ENCODE measurements at places on chromosomes 1 and 21.

DNA sequence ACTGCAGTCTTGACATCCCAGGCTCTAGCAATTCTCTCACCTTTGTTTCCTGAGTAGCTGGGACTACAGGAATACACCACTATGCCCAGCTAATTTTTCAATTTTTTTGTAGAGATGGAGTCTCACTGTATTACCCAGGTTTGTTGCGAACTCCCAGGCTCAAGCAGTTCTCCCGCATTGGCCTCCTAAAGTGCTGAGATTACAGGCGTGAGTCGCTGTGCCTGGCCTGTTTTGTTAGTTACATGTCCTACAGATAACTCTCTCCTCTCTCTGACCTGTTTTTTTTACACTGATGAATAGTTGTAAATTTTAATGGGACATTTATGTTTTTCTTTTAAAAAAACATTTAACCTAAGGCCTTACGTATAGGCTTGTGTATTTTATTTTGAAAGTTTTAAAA, 19.8 kb downstream of the PTBP2 start:
- DNase-seq = no peak

DNA sequence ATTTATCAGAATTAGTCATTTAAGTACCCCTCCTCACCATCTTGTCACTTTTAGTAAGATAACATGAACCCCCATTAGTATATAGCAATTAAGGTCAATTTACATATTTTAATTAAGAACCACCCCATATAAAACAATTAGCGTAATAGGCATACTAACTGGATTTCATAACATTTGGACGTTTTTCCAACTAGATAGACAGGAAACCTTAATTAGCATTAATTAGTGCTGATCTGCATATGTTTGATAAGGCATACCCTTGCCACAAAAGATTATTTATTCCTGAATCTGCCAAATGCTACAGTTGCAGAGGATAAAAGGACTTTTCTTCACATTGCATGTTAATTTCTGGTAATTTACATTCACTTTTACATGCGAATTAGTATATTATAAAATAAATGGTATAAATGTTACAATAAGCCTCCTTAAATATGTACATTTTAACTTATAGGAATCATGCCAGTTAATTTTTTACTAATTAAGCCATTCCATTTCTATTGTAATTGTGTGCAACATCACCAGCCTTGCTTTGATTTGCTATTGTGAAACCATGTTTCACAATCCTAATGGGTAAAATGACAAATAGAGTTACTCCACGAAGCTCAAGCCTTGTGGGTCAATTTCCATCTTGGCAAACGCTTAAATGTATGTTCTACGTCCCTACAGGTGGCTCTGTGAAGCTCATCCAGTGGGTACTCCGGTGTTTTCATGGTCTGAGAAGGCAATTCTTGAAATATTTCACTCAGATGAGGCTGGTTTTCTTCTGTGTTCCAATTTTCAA, 469.6 kb downstream of the DPYD start:
- no peak for DNase-seq

DNA sequence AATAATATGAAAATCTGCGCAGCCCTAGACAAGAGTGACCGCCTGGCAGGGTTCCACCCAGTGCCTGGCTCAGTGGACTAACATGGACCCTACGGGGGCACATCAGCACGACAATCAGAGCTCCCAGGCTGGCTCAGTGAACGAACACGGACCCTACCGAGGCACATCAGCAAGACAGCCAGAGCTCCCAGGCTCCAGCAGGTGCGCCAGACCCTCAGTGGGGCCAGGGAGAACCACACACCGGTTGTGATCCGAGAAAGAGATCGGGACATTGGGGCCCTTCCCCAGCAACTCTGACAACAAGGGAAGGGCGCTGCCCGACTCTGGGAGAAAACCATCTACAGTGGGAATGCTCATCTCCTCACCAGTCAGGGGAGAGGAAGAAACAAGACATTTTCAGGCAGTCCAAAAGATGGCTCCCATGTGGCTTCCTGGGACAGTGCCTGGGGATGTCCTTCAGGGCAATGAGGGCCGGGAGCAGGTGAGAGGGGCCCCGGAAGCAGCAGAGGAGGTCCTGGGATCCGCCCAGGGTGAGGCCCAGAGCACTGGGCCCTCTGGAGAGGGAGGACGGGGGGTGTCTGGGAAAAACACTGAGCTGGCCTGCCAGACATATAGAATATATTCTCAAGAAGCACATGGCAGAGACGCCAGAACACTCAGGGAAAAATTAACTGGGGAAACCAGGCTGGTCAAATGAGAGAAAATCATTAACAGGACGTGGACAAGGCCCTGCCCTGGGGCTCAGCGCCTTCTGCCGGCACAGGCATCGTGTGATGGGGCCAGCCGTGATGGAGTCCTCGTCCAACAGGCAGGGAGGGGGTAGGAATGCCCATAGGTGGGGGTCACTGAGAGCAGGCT, 4.8 kb downstream of the ARHGEF16 start:
- no peak for DNase-seq

DNA sequence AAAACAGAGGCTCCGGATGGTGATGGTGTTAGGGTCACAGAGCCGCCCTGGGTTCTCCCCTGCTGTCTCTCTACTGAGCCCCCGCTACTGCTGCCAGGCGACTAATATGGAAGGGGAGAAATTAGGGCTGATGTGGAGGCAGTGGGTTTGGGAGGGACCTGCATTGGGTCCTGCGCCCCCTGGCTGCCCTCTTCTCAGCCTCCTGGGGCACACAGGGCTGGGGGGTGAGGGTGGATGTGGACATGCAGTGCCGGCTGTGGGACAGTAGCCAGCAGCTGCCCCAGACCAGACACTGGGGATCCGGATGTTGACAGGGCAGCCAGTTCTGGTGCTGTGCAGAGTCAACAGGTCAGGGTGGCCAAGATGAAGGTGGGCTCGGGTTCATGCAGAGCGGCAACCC, 1.5 kb upstream of the CLCNKB start:
- no peak for DNase-seq

DNA sequence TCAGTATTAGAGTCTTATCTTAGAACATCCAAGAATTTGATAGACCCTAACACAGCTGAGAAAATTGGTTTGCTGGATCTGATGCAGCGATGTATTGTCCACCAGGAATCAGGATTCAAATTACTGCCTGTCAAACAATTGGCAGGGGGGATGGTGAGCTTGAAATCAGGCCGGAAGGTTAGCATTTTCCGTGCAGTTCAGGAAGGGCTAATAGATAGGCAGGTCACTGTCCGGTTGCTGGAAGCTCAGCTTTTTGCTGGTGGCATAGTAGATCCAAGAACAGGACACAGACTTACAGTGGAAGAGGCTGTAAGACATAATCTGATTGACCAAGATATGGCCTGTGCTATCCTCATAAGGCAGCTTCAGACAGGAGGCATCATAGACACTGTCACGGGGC, 127.2 kb downstream of the MACF1 start:
- DNase-seq = no peak

GRCh38 chr1:229895605-229896004, 171.4 kb upstream of the GALNT2 start:
- DNase-seq = no peak

DNA sequence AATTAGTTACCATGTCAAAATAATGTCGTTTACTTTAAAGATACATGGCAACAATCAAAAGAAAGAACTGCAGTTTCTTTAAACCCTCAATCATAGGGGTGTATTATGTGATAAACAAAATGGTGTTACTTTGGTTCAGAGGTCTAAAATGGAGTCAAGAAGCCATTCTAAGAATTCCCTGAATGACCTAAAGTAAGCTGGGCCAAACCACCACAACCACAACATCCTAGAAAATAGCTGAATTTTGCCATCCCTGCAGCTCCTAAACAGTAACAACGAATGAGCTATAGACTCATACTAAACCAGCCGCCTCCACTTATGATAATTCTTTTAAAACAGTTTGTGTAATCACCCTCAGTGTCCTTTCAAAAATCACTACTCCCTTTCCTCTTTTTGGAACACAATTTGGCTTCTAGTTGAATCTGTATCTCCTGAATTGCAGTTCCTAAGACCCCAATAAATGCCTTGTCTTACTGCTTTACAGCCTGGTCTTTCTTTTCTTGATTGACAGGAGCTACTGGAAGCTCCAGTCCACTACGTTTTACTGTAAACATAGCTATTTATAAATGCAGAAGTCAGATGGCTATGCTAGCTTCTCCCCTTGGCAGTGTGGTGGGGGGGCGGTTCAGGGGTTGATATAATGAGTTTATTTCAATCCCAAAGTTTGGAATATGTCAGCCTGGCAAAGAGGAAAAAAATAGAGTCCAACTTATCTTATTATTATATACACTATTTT, 84.3 kb downstream of the PLPPR4 start:
- no peak for DNase-seq

DNA sequence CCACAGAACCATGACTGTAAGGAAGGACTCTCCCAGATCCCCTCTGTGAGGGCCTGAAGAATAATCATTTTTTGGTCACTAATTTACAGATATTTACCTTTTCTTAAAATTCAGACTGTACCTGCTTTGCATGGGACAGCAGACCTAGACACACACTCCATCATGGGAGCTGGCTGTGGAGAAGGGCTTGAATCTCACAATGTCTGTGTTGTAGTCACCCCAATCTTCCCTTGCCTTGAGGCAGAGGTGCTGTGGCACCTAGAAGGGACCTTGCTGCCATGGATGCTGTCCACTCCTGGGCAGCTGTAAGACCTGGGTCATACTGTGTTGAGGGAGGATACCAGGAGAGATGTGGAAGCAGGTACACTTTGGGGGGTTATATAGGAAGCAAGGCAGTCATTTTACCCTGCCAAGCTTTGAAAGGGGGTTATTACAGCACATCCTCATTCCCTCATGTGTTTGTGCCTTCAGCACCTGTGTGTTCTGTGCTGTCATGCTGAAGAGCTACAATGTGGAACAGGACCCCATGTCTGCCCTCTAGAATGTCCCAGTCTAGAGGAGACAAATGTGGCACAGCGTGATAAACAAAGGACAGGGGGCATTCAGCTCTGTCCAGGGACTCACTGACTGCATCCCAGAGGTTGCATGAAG, 27.1 kb downstream of the TRAF5 start:
- no peak for DNase-seq

GRCh38 chr1:19359357-19359756, 47.2 kb downstream of the SLC66A1 start:
- DNase-seq = no peak

- no peak for DNase-seq
Measured at GRCh38 chr1:111921948-111922347, 67.5 kb downstream of the KCND3 start.

GRCh38 chr1:38657207-38657840, 202.2 kb downstream of the RRAGC start:
- DNase-seq = no peak

DNA sequence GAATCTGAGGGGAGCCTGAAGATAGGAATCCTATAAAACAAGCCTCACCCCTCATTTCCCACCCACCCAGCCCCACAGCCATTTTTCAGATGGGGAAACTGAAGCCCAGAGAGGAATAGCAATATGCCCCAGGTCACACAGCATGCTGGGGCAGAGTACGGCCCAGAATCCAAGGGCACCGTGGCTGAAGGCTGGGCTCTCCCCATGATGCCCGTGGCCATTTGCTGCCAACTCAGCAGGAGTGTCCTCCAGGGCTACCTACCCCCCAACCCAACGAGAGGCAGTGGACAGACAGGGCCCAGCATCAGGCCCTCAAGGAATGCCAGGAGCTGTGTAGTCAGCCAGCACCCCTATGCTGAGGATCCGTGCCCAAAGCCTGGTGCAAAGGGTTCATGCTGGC, 8.5 kb downstream of the COL16A1 start:
- no peak for DNase-seq

DNA sequence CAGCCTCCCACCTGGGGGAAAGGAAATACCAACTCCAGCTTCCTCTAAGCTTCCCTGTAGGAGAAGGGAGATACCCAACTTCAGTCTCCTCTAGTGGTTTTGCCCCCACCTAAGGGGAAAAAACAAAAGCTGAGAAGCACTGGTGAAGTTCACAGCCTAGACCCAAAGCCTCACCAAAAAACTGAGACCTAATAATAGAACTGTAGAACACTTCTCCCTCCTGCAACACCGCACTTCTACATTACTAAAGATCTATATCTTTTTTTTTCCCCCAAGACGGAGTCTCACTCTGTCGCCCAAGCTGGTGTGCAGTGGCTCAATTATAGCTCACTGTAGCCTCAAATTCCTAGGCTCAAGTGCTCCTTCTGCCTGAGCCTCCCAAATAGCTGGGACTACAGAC, 43.2 kb downstream of the SLC2A1 start:
- no peak for DNase-seq
